ENCODE measurements at places on chromosomes 7 and 10.
A peak's percentile ranks its signal among the peaks of the same experiment; 100 is the strongest.

- peak; percentile 45 for DNase-seq
Observed at GRCh38 chr7:1418505-1419309, 40.6 kb downstream of the MICALL2 start.

DNA sequence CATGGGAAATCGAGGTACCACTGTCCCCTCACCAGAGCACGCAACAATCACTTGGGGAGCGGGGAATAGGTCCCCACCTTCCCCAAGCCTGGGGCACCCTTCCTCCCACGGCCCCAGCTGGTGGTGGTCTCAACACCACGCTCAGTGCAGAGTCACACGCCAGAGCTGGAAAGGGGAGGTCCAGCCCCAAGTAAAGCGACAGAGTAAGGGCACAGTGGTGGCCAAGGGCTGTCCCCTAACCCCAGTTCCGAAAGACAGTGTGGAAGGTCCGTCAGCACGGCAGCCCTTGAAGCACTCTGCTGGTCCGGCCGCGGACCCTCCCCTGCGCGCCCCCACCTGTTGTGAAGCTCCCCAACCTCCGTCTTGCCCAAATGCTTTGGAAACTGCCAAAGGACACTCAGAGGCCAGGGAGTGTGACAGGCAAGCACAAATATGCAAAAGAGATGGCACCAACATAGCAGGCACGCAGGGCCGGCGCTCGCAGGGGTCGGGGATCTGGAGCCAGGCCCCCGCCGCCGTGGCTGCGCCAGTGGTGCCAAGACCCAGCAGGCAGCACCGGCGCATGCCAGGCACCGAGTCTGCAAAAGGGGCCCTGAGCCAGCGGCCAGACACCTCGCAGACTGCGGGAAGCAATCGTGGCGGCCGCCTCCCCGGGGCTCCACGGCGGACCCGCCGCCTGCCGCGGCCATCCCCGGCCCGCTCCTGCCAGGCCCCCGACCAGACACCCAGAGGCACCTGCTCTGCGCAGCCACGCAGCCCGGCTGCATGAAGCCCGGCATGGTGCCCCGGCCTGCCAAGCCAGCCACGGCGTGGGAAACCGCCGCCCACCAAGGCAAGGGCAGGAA, 51.6 kb upstream of the SRRM3 start:
- no peak for DNase-seq

DNA sequence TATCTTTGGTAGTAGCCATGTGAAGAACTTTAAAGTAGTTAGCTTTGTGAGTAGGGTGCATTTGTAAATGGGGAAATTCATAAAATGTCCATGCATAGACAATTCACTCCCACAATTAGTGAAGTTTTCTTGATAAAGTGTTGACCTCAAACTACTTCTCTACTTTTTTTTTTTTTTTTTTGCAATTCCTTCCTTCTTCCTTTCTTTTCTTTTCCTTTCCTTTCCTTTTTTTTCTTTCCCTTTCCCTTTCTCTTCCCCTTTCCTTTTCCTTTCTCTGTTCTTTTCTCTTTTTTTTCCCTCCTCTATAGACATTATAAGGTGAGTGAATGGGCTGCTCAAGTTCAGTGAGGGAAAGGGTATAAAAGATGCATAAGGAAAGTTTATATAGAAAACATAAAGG, 184.2 kb downstream of the PTEN start:
- DNase-seq = no peak

DNA sequence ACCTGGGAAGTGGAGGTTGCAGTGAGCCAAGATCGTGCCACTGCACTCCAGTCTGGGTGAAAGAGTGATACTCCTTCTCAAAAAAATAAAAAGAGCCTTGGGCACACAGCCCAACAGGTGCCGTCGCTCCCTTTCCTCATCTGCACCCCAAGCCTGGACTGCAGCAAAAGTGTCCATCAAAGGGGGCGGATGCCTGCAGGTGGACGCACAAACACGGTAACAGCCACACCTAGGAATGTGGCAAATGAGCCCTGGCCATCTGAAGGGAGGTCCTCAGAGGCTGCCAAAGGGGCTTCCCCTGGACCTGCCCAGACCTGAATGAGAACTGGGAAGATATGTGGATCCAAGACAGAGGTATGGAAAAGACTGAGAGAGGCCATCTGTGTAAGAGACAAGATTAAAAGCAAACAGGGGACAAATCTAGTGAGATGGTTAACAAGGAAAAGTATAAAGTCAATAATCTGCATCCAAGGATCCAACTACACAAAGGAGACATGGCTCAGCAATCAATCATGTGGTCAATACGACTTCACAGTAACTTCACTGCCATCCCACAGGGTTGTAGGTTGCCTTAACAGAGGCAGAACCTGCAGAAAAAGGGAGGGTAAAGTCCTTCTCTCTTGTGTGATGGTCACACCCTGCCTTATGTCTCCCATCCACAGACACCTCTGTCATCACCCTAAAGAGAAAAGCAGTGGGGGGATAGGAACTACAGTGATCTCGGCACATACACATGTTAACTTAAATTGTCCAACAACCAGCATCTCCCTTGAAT, 25.4 kb downstream of the DRGX start:
- DNase-seq = no peak

GRCh38 chr7:150404805-150405583, 25.9 kb downstream of the ZNF775 start:
- DNase-seq = peak; percentile 84

- no peak for DNase-seq
Observed at GRCh38 chr10:124547647-124548168, 86.1 kb downstream of the LHPP start.

GRCh38 chr7:121328508-121329190, at the start of gene WNT16:
Gene WNT16, plus strand, starts transcription at chr7:121329000. Its CDS starts 293 bp downstream, at chr7:121329293.
- DNase-seq = no peak

DNA sequence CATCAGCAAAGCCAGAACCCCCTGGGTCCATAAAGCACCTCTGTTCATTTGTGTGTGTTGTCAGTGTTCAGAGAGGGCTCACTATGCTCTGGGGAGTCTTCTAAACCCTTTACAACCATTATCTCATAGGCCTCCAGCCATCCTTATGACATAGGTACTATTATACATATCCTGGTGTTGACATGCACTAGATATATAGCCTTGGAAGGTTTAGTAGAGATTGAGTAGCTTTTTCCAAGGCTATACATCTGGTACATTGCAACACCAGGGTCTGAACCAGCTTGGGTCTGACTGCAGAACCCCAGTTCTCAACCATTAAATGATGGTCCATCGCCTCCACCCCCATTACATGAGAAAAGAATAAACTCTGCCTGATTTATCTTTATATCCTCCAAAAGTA, 253.6 kb upstream of the MKLN1 start:
- DNase-seq = no peak

DNA sequence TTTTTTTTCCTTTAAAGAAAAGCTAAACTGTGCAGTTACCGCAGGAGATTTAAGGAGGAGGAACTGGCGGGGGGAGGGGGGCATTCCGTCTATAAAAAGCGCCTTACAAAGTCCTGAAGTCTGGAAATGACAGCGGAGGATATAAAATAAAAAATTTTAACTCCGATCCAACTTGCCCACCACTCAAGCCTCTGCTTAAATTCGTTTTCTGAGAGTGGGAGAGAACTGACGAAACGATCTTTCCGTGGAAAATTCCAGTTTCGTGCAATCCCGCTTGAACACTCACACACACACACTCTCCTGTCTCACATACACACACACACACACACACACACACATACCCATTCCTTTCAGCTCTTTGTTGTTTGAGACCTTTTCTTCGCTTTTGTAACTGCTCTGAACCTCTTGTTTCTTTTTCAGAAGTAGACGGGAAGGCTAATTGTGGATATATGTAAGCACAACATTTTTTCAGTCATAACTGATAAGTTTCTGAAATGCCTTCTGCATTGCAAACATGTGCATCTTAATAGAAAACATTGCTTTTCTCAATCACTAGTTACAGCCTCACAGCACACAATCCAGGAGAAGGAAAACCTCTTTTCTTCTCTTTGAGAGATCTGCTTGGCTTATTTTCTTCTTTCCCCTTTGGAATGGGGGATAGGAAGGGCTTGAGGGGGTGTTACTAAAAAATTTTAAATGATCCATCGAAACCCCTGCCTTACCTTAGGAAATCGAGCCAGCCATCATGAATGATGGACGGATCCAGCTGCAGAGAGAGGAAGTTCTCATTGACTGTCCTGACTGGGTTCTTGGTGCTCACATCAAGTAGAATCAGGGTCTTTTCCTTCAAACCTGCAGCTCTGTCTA, 628 bp downstream of the HPSE2 start:
- no peak for DNase-seq

GRCh38 chr7:131608116-131608500, 51.7 kb upstream of the PODXL start:
- DNase-seq = no peak

DNA sequence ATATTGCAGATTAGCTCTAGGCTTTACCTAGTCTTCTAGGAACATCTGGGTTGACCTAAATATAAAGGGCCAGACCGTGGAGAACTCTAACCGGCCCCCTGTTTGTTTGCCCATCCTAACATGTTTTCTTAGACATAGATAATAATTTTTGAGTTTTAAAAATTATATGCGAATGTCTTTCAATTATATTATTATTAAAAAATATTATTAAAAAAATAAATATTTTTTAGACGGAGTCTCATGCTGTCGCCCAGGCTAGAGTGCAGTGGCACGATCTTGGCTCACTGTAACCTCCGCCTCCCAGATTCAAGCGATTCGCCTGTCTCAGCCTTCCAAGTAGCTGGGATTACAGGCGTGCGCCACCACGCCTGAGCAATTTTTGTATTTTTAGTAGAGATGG, 318.5 kb downstream of the INHBA start:
- no peak for DNase-seq

DNA sequence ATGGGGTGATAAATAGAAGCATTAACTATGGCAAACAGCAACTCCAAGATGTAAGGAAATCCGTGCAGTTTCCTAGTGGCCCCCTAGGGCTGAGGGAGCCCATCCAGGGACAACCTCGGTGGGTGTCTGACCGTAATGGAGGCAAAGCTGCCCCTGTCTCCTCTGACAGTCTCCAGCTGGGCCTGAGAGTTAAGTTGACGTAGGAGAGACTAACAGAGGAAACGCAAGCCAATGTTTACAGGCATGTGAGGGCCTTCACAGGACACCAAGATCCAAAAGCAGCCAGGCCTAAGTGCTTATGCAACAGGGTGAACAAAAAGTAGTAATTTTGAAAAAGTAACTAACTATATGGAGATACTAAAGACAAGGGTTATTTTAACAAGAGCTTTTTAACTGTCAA, 330.0 kb upstream of the C7orf33 start:
- no peak for DNase-seq

GRCh38 chr7:138077809-138078208, 1.6 kb downstream of the AKR1D1 start:
- DNase-seq = no peak

GRCh38 chr7:133252506-133252857, 396 bp upstream of the EXOC4 start:
- DNase-seq = no peak

DNA sequence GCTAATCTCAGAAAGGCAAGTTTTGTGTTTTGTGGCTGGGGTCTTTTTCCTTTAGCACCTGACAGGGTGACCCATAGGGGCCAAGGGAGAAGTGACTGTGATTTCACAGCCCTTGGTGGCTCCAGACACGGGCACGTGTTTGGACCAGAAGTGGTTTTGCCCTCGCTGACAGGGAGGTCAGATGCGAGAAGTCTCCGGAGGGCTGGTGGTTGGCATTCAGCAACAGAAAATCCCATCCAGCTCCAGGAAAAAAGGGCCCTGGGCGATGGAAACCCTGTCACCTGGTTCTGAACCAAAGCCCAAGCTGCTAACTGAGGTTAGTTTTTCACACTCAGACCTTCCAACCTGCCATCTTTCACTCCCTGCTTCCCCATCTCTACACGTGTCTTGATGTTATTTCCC, 272.9 kb downstream of the TRIL start:
- DNase-seq = no peak

GRCh38 chr7:94276795-94277194, 117.9 kb upstream of the COL1A2 start:
- DNase-seq = no peak

DNA sequence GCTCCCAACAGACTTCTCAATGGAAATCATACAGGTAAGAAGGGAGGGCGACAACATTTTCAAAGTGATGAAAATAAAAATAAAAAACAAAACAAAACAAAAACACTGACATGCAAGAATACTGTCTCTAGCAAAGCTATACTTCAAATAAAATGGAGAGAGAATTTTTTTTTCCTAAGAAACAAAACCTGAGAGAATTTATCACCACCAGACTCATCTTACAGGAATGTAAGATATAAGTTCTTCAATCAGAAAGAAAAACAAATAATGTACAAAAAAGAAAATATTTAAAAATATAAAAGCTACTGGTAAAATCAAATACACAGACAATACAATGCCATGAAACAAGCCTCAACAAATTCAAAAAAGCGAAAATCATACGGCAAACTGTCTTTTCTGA, 113.2 kb downstream of the NRBF2 start:
- DNase-seq = no peak

GRCh38 chr10:121104476-121105111, 253.4 kb downstream of the WDR11 start:
- peak; percentile 96 for DNase-seq

GRCh38 chr7:74061840-74062539, 21.6 kb upstream of the LIMK1 start:
- DNase-seq = peak; percentile 61

DNA sequence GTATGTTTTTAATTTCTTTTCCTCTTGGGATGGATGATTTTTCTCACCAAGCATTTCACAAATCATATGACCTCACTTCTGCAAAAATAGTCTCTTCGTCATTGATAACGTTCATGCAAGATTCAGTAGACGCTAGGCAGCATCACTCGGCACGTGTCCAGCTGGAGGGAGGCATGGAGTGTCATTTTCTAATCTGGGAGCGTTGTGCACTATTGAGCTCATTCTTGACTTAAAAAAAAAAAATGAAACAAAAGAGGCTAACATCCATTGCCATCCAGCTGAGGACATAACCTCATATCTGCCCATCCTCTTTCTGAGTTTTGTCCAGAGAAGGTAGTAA, 56.2 kb downstream of the COL17A1 start:
- DNase-seq = no peak

- no peak for DNase-seq
Observed at GRCh38 chr10:131906269-131906639, 5.4 kb downstream of the PPP2R2D start.

- DNase-seq = peak; percentile 55
Observed at GRCh38 chr7:6558837-6559236, 7.6 kb upstream of the GRID2IP start.

GRCh38 chr10:117131376-117132327, 6.4 kb downstream of the VAX1 start:
- DNase-seq = no peak

DNA sequence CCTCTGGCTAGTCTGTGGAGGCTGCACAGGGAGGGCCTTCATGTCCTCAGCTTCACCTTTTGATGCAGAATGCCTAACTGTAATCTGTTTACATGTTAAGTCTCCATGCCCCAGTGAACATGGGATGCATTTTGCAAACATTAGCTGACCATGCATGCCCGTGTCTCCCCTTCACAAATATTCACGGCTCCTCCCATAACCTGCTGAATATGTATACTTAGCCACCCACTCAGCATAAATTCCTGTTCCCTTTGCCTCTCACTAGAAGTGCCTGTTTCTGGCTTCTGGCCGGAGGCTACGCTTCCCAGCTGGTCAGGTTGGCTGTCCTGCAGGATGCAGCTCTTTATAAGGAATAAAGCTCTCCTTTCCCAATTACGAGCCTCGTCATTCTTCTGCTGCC, 552.7 kb downstream of the DNAJB6 start:
- DNase-seq = no peak

Measured in NCI-H146 (cell line).